Activated CD4-positive, alpha-beta T cell treated with anti-CD3 and anti-CD28 coated beads for 24 hours (primary cell): ENCODE measurements at places on chromosomes 7 and 10.

GRCh38 chr7:129433847-129434674, at the start of gene STRIP2:
Gene STRIP2 (plus strand): TSS chr7:129434432. CDS start chr7:129434473, 41 bp downstream.
- peak; percentile 88 for DNase-seq

GRCh38 chr7:112437072-112437471, 13.2 kb upstream of the IFRD1 start:
- DNase-seq = no peak

DNA sequence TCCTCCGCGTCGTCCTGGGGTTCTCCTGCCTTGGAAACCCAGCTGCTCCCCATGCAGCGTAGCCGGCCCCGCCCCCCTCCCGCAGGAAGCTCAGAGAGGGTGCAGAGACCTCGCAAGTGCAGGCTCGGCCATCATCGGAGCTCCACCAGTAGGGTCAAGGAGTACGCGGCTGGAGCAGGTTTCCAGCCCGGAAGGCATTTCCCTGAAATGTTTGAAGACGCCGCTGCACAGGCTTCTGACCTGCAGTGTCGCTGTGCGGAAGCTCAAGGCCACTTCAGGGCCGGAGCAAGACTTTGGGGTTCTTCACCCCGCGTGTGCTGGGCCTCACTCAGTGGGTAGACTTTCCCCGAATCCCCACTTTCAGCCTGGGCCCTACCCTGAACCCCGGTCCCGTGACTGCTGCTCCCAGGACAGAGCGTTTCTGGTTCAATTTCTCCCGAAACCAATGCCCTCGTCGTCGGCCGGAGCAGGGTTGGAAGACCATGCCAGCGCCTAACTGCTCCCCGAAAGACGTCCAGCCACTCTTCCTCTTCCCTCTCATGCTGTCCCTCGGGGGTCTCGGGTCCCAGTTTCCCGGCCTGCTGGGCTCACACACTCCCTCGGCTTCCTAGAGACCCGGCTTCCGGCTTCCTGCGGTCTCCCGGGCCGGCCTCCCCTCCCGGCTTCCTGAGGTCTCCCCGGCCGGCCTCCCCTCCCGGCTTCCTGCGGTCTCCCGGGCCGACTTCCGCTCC, 52.1 kb downstream of the INSIG1 start:
- no peak for DNase-seq

DNA sequence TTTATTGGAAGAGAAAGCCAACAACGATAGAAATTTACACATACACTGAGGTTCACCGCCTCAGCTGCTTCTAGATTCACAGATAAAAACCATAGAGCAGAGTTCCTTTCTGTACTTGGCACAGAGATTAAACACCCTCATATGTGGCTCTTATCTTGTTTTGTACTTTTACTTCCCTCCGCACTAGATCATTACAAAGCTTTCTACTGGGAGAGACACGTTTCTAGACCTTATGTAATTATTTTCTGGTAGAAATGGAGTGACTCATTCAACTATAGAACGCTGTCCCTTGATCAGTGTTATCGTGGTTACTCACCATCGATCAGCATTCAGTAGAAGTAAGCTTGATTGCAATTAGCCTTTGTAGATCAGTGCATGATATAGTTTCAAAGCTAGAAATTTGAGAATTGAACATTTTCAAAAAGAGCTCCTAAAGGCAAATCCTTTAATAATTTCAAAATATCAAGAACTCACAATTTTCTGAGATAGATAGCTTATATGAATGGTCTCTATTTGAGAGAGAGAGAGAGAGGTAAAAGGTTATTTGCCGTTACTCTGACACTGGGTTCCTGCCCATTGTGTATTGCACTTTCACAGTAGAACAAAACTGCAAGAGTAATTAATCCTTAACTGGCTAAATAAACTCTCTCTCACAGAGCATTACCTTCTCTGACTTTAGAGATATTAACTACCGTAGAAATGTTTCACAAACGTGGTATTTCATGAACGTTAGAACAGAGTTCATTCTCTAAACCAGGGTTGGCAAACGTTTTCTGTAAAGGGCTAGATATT, 26.1 kb upstream of the DNAJC1 start:
- no peak for DNase-seq

DNA sequence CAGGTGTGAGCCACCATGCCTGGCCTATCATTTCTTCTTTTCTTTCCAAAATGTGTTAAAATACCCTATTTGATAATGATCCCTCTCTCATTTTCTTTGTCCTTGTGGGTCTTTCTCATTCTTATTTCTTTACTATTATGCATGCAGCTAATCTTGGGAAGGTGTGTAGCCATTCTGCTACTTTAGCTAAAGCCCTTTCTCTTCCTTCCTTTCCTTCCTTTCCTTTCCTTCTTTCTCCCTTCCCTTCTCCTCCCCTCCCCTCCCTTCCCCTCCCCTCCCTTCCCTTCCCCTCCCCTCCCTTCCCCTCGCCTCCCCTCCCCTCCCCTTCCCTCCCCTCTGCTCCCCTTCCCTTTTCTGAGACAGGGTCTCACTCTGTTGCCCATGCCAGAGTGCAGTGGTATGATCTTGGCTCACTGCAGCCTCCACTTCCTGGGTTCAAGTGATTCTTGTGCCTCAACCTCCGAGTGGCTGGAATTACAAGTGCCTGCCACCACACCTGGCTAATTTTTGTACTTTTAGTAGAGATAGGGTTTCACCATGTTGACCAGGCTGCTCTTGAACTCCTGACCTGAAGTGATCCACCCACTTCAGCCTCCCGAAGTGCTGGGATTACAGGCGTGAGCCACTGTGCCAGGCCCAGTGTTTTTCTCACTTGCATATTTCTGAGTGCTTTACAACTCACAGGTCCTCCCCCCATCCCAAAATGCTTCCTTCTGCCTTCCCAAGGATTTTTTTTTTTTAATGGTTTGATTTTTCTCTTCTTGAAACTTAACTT, 42.3 kb downstream of the HIP1 start:
- no peak for DNase-seq

- DNase-seq = no peak
These were observed 24.3 kb upstream of the ITGB8 start for GRCh38 chr7:20306180-20306946.

DNA sequence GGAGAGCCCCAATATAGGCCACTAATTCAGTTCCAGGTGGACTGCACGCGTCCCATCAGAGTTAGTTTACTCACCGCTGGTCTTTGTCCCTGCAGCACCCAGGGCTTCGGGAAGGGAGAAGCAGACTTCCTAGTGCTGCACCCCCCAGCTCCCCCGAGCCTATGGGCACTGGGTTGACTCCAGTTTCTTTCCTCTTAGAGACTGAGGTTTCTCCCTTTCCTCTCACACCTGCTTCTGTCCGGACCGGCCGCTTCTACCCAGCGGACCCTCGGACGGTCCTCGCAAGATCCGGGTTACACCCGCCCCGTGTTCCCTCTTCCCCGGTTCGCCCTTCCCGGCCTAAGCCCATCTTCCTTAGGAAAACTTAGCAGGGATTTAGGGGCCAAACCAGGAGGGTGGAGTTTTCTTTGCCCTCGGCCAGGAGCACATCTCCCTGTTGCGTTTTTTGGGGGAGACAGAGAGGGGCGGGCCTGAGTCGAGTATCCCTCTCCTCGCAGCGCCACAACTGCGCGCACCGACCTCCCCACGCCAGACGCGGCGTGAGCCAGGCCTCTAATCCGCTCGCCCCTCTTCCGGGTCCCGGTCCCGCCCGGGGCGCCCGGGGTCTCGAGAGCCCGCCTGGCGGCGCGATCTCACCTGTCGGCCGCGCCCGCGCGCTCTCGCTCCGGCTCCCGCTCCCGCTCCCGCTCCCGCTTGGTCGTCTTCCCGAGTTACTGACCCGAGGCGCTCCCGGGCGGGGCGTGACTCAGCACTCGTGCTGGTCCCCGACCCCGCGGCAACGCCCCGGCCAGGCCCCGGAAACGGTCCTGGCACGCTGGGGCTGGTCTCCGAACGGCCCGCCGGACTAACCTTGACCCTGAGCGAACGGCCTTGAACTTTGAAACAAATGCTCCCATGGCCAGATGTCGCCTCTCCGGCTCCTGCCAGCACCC, at the start of gene AIFM2:
TSS of gene AIFM2 (minus strand) at position 728 of the 932 bp plus-strand sequence. CDS start 8,741 bp downstream, outside the sequence.
- no peak for DNase-seq

GRCh38 chr10:130485958-130486895, 350.0 kb downstream of the GLRX3 start:
- DNase-seq = no peak

DNA sequence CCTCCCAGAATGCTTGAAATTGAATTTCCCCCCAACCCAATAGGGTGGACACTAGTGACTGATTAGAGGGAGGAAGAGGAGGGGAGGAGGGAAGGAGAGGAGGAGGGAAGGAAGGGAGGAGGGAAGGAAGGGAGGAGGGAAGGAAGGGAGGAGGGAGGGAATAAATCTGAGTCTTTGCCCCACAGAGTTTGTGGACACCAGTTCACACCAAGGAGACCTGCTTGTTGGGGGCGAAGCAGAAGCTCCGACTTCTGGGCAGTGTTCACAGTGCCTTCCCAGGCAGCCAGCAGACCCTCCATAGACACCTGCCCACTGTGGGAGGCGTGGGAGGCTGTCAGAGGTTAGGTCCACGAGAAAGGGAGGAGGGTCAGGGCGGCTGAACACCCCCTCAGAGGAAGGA, 44.8 kb downstream of the PRKAG2 start:
- DNase-seq = no peak

DNA sequence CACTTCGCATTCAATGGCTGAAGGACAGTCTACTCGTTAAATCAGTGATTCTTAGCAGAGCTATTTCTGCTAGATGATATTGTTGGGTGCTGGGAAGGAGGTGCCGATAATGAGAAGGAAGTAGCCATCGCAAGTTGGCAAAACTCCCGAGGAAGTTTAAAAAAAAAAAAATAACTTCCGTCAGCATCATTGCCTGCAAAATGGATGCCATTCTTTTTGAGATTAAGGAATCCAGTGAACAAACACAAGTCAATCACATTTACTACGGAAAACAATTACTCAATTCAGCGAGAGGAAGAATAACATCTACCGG, 74.4 kb upstream of the SFMBT2 start:
- DNase-seq = no peak

- no peak for DNase-seq
These were observed 12.5 kb upstream of the MNX1 start for GRCh38 chr7:157022681-157023588.

DNA sequence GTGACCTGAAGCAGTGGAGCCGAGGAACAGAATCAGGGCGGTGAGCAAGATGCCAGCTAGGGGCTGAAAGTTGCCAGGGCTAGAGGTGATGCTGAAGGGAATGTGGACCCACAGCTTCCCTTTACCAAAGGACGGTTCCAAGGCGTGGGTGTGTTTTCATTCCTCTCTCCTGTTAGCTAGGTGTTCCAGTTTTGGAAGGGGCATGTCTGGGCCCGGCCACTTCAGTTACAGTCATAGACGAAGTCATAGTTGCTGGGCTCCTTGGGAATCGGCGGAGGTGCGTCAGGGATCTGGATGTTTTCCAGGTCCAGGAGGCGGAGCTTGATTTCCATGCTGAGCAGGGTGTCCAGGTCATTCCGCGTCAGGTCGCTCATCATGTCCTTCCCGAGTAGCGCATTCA, 131.0 kb upstream of the AOAH start:
- no peak for DNase-seq

- no peak for DNase-seq
These were observed 156.5 kb upstream of the GHITM start for GRCh38 chr10:83982812-83983211.

GRCh38 chr10:78805176-78805575, 263.6 kb upstream of the ZMIZ1 start:
- no peak for DNase-seq

GRCh38 chr7:32941681-32942414, 15.4 kb upstream of the FKBP9 start:
- no peak for DNase-seq

DNA sequence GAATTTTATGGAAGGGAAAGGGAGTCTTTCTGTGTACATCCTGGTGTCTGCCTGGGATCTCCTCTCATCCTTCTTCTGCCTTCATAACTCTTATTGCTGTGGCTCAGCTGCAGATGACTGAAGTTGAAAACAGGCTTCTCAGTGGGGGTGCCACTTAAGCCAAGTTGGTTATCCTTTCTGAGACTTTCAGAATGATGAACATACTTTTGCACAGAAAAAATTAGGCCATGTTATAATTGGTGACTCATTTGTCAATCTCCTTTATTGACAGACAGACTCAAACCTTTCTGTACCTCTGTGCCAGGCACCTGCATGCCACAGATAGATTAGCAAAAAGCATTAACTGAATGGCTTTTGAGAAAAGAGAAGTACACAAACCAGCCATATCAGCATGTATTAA, 430.3 kb downstream of the SORCS1 start:
- no peak for DNase-seq

DNA sequence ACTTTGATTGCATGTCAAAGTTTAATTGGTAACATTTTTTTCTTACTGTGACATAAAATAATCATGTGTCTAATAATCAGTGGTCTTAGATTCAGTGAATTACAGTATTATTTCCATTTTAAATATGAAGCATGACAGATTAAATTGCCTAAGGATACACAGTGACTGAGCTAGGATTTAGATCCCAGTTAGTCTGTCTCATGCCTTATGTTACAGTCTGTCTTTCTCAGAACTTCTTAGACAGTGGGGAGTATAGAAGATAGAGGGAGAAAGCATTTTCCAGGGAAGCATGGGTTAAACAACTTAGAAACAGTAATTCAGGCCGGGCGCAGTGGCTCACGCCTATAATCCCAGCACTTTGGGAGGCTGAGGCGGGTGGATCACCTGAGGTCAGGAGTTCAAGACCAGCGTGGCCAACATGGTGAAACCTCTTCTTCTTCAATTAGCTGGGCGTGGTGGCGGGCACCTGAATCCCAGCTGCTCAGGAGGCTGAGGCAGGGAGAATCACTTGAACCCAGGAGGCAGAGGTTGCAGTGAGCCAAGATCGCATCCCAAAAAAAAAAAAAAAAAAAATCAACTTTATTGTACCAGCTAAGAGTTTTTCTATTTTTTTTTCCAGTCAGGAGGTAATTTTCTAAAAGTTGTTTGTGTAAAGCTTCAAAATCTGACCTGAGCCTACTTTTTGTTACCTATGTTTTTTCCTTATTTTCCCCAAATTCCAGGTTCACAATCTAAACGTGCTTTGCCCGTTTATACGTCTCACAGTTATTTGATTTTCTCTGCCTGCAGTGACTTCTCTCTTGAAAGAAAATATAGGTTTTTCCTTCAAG, 3.3 kb downstream of the CASD1 start:
- no peak for DNase-seq

DNA sequence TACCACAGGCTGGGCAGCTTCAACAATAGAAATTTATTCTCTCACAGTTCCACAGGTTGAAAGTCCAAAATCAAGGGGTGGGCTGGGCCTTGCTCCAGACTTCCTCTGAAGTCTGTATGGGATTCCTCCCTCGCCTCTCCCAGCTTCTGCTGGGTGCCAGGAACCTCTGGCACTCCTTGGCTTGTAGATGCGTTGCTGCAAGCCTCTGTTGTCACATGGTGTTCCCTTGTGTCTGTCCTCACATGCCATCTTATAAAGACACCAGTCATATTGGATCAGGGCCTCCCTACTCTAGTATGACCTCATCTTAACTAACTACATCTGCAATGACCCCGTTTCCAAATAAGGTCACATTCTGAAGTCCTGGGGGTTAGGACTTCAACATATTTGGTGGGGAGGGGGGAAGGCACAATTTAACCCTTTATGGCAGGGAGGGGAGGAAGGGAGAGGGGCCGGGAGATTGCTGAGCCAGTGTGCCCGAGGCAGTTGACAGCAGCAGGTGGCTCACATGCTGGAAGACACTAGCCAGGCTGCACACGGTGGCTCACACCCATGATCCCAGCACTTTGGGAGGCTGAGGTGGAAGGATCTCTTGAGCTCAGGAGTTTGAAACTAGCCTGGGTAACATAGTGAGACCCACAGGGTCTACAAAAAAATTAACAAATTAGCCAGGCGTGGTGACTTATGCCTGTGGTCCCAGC, 18.8 kb downstream of the ZNF282 start:
- no peak for DNase-seq
